Kidney epithelial cell (primary cell): ENCODE measurements at places on chromosomes 5 and 9. TPM values are rescaled to one million over a fixed set of nuclear protein-coding genes. Genes with fewer than 3 reads are reported as not detected.
A peak's percentile ranks its signal among the peaks of the same experiment; 100 is the strongest.

- peak; percentile 59 for DNase-seq
Observed at GRCh38 chr5:57298985-57299491, 125.2 kb downstream of the GPBP1 start.

DNA sequence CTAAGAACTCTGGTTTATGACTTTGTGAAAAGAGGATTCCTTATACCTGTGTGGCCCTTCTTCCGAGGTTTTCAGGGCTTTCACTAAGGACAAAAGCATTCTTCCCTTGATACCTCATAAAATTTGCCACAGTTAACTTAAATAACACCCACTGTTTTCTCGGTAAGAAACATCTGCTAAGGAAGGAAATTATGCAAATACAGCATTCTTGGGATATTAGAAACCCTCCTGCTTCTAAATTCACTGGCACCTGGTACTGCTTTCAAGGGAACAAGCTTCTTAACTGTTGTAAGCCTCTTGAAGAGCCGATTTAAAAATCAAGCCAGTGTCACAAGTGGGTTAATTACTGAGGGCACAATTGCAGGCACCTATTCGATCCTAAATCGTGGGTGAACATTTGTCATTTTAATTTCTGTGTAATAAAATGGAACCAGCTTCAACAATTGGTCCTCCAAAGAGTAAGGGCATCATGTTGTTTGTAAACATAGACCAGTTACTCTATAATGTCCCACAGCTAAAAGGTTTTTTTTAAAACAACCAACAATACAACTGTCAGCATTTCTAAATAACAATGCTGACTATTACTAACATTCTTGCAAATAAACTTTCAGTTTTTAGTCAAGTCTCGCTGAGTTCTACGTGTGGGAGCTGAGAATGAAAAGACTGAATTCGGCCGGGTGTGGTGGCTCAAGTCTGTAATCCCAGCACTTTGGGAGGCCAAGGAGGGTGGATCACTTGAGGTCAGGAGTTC lies 26.6 kb downstream of the AK3 start:
- DNase-seq: no peak

DNA sequence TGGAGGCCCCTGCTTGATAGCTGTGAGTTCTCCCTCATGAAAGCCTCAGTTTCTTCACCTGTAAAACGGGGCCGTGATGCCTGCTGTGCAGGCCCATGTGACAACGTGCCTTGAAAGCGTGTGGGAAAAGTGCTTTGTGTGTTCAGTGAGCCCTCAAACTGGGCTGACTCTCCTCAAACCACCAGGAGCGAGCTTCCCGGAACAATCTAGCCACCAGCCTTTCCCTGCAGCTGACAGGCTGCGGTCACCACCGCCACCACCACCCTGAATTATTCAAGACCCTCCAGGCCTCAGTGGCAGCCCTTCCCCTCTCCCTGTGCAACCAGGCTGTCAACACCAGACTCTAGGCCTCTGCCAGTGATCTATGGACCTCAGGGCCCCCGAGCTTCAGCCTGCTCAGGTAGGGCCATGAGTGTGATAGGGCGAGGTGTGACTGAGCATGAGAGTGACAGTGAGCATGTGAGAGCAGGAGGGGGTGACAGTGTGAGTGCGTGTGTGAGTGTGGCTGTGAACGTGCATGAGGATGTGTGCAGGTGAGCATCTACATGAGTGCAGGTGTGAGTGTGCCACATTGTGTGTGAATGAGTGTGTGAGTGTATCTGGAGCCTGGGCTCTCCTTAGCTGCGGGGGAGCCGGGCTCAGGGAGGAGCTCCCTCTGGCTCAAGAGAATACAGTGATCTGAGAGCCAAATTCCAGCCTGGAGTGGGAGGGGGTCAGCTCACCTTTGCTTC lies 53.3 kb upstream of the PSD2 start:
- DNase-seq: no peak

DNA sequence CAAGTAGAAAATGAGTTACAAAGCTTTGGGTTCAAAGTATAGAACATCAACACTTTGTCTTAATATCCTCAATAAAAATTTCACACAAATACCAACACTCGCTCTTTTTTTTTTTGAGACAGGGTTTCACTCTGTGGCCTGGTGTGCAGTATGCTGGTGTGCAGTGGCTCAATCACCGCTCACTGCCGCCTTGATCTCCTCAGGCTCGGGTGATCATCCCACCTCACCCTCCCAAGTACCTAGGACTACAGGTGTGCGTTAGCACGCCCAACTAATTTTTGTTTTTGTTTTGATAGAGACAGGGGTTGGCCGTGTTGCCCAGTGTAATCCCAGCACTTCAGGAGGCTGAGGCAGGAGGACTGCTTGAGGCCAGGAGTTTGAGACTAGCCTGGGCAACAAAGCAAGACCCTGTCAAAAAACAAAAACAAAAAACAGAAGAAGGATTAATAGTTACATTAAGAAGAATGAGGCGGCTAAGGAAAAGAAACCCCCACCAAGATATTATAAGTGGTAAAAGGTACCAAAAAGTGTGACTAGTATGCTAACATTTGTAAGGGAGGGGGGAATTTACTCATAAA lies 20.3 kb downstream of the FNBP1 start:
- no peak for DNase-seq

GRCh38 chr5:131634666-131634995 lies 398 bp downstream of the RAPGEF6 start:
- DNase-seq: no peak

DNA sequence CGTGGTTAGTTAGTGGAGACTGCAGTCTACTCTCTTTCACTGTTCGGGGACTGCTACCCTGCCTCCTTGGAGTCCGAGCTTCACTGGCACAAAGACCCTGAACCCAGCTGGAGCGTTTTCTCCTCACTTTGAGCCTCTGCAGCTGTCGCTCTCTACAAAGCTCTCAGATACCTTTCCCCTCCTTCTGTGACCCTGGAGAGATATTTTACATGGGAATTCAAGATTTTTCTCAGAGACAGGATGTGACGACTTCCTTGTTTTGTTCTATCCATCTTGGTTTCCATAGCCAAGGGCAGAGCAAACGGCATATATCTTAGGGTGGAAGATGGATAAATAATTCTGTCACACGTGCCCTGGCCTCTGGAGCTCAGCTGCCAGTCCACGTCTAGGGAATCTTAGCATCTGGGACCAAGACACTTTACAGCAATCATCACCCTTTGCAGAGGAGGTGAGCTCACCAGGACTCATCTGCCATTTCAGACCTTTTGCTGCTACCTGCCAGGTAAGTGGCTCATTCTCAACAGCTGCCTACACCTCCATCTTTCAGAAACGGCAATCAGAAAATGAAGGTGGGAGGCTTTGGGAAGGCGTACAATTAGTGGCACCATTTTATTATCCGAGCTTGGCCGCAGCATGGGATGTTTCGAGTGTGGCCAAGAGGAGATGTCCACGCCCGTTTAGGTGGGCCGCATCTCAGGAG lies at the start of gene BTNL9:
Gene BTNL9 (plus strand): TSS at position 336 of the 700 bp plus-strand sequence. CDS start 5,224 bp downstream, outside the sequence.
- DNase-seq: no peak

DNA sequence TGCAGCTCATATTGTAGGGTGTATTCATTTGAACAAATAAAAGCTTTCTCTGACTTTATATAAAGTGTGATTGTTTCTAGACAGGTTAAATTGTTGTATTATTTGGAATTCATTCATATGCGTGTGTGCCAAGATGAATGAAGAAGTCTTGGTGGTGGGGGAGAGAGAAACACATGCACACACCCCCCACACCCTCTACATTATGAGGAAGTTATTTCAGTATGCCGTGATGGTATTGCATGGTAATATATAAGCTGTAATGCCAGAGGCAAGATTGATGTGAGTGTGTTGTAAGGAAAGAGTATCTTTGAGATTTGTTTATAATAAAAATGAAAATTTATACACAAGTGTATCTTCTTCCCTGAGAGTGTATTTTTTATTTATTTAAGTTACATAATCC lies 71.0 kb downstream of the IPO11 start:
- no peak for DNase-seq

GRCh38 chr5:98709681-98710080 lies 63.8 kb upstream of the RGMB start:
- no peak for DNase-seq

DNA sequence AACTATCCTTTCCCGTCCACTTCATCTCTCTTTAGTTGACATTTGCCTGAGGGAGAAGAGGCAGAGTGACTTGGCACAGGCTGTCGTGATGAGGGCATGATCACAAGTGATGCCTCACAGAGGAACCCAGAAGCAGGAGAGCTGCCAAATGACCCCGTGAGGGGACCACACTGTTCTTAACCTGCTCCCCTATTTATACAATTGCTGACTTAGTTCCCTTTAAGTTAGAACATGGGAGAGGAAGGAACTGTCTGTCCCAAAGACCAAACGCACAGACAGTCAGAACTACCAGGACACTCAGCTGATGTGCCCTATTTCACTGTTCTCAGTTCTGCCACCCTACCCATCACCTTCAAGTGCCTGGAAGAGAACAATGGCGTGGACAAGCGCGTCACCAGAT lies 73.7 kb downstream of the SLC1A3 start:
- DNase-seq: no peak

DNA sequence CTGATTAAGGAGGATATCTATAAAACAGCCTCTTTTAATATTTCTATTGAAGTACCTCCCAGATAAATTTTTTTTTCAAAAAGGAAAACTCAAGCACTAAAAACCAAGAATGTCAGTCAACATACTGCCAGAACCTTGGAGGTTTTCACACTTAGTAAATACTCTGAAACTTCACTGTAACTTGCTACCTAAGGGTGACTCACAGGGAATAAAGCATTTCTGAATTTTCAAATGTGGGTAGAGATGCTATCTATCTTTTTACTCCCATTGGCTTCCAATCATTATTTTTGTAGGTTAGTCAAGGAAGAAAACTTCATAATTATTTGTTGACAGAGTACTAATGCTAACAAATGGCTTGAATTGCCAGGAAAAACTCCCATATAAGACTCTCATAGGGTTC lies 46.1 kb downstream of the SLC25A46 start:
- DNase-seq: no peak

- DNase-seq: no peak
Observed at GRCh38 chr9:14240537-14240936, 73.4 kb downstream of the NFIB start.

Gene FAM153A
- total RNA-seq: 0.41 TPM in 1 of 2 replicates, not detected in the other

Gene NPR3
- total RNA-seq: 0.07 and 0.13 TPM in 2 replicates

Gene PROB1
- 3.0 and 3.6 TPM in 2 replicates for total RNA-seq

Gene CENPK
- total RNA-seq: 10.4 and 18.4 TPM in 2 replicates
